ENCODE measurements at places on chromosomes 16 and 17.

- no peak for DNase-seq
These were observed 51.7 kb upstream of the NOL11 start for GRCh38 chr17:67666028-67666427.

- no peak for DNase-seq
These were observed 312.6 kb upstream of the TBX2 start for GRCh38 chr17:61087024-61087423.

- no peak for DNase-seq
These were observed 8.5 kb downstream of the CSF3 start for GRCh38 chr17:40023590-40024292.

GRCh38 chr17:34709158-34709754 is 129.9 kb downstream of the TMEM132E start:
- DNase-seq, result no peak

GRCh38 chr16:73878611-73879010 is 418.0 kb upstream of the PSMD7 start:
- DNase-seq, result no peak

DNA sequence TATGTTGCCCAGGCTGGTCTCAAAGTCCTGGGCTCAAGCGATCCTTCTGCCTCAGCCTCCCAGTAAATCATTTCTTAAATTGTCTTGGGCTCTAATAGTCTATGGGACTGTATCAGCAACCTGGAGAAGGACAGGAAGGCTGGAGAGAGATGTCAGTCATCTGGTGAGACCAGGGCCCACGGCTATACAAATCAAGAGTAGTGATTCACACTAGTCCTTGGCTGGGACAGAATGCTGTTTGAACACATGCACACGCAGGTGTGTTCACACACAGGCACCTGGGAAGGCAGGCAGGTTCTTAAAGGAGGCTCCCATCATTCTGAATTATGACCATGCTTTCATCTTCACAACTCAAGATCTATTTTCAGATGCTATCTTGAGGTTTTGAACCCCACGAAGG is 14.1 kb downstream of the NQO1 start:
- DNase-seq, result no peak

- peak; percentile 45 for DNase-seq
These were observed 76.7 kb downstream of the CHD9 start for GRCh38 chr16:53131363-53132071.

DNA sequence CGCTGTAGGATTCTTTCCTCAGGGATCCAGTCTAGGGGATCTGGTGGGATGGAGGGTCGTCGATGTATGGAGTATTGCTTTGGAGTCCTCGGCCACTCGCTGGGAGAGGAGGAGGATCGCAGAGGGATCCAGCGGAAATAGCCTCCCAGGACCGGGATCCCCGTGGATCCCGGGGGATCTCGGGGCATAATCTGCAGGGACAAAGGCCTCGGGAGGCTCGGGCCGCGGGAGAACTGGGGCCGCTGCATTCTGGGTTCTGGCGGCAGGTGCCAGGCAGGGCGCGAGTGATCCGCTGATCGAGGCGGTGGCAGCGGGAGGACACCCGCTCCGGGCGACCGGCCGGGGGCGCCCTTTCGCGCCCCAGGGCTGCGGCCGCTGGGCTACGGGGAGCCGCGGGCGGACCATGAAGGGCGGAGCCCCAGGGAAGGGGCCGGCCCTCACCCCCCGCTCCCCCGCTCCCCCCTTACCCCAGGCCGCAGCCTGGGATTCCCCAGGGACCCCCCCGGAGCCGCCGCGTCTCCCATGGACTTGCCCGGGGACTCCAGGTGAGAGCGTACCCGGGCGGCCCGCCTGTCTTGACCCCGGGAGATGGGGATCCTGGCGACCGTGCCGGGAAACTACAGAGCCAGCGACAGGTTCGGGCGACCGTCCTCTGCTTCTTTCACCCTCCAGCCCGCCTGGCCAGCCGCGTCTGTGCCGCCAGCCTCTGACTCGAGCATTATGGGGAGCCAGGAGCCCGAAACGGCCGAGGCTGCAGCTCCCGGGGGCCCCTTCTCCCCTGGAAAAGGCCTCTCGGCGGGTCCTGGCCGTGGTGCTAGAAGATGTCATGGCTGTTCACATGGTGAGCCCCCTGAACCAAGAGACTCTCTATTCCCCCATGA is 604 bp downstream of the PRR14 start:
- DNase-seq, result peak; percentile 71

DNA sequence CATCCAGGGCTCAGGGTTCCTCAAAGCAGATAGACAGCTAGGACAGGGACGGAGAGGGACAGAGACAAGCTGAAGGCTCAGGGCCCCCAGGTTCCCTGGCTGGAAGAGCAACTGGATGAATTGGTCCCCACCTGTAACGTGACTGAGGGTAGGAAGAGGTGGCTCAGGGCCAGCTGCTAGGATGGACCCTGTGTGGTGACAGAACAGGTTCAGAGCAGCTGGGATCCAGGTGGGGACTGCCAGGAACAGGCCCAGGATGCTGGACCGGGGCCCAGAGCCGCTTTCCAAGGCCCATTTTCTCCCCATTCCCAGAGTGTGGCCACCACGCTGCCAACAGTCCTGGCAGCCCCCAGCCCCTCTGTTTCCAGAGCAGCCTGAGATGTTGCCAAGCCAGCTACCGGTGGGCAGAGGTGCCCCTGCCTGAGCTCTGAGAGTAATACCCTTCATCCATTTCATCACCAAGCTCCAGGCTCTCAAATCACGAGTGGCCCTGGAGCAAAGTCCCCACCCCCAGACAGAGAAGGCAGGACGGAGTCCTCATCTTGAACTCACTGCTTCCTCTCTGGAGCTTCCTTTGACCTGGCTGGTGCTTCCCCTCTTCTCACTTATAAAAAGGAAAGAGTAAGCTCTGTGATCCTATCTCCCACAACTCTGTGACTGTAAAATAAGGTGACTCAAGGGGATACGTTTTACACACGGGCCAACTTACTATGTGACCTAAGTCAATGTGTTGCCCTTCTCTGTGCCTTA is 79.6 kb downstream of the TMEM132E start:
- DNase-seq, result no peak

GRCh38 chr17:40800381-40800780 is 622 bp upstream of the KRT28 start:
- no peak for DNase-seq

DNA sequence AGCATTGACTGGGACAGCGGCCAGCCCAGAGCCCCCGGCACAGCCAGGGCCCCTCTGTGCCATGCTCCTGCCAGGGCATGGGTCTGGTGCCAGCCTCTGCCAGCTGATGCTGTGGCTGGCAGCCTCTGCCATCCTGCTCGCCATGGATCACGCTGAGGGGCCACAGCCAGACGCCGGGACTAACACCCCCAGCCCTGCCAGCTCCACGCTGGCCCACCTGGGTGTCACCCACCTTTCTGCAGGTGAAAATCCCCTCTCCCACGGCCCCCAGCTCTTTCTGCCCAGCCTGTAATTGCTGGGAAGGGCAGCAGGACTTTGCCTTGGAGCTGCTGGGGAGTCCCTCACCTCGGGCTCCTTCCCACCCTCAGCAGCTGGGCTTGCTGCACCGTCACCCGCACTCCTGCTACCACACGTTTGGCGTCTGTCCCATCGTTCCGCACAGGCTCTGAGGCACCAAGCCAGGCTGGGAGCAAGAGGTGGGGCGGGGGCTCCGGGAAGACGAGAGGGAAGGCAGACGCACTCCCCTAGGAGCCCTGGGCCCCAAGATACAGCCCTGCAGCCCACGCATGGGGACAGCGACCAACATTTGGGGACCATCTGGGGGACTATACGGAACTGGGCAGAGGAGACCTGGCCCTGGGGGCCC is 42.0 kb upstream of the ACSF3 start:
- DNase-seq, result no peak

DNA sequence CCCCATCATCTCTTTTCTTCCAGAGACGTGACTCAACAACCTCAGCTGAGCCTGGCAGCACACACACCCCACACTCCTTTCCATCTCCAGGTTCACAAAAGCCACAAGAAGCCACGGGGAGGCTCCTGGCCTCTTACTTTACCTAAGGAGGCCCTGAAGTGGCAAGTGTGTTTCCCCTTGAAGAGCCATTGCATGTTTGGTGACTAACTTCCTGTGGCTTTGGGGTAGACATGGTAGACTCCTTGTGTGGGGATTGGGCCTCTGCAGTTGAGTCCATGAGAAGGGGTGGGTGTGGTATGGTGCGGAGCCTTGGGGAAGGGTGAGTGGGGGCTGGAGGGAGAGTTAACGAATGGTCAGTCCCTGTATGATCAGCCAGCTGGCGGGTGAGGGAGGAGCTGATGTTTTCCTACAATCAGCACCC is 24.2 kb downstream of the SAP30BP start:
- no peak for DNase-seq

GRCh38 chr17:38674014-38674748 is 576 bp downstream of the EPOP start:
- DNase-seq, result peak; percentile 27

DNA sequence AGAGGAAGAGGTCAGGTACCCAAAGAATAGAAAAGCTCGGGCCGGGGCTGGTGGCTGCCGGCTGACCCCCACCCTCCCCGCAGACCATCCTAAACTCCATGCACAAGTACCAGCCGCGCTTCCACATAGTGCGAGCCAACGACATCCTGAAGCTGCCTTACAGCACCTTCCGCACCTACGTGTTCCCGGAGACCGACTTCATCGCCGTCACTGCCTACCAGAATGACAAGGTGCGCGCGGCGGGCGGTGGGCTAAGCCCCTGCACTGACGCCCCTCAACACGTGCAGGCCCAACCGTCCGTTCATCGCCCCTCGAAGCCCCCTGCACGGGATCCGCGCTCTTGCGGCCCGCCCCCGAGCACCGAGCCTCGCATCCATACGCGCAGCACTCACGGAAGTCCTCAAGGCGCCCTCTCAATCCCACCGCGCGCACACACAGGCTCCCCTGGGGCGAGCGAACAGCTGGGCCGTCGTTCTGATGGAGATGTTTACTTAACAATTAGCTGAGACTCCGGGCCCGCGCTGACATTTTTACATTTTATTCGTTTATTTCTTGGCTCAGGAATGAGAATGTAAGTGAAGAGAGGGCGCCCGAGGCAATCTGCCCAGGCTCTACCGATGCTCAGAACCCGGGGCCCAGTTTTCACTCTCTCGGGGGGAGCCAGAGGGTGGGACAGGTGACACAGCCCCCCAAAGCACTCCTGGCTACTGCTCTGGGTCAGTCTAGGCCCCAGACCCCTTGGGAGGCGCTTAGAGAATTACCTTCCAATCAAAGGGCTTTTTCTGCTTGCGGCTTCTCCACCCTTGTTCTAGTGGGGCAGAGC is 3.5 kb downstream of the TBX2 start:
- no peak for DNase-seq

DNA sequence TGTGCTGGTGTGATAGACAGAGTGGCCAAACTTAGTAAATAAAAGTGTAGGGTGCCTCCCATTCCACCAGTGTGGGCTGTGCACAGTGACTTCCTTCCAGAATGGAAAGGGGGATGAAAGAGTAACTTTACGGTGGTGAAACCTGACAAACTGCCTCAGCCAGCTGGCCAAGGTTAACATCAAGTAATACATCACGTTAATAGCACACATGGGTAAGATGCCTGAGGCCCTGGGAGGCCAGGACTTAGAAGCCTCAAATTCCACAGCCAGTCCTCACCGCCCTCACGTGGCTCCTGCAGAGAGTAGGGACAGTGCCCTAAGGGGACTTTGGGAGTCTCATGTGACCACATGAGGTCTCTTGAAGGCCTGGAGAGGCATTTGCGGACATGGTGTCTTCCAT is 14.1 kb downstream of the RMI2 start:
- DNase-seq, result no peak

DNA sequence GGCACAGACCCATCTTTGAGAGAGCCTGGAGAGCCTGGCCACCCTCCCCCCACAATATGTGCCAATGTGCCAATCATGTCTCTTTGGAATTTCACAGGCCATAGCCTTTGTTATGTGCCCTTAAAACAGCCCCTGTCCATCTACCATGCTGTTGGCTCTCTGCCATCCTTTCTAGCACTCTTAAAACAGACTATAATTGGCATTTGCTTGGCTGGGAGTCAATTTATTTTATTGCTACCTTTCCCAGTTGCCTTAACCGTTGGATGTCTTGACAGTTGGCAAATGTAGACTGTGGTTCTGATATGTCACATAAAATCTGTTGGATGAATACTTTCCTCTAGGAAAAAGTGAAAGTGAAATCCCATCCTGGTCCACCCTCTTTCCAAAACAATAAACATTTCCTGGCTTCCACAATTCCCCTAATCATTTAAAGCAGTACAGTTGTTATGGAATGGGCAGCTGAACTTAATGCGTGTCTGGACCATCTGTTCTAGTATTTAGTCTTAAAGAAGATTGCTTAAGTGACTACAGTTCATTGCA is 394.0 kb downstream of the KCNJ2 start:
- DNase-seq, result no peak

GRCh38 chr16:28931801-28932225 is at the start of gene CD19:
Gene CD19, plus strand, starts transcription at chr16:28931971. Its CDS starts 30 bp downstream, at chr16:28932001.
- no peak for DNase-seq

DNA sequence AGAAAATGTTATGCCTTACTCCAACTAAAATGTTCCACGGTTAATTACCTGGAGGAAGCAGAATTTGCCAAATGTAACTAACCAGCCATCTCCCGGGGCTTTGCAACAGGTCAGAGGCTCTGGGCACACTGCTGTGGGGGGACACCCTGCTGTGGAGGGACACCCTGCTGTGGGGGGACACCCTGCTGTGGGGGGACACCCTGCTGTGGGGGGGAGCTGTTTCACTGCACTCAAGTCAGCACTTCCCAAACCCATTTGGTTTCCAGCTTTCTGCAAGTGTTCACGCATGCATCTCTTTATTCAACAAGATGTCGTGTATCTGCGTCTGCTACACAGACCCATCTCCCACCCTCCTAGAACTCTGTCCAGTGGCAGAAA is 239.5 kb downstream of the C16orf95 start:
- DNase-seq, result no peak

- no peak for DNase-seq
These were observed 12.2 kb upstream of the SLC52A1 start for GRCh38 chr17:5047446-5047845.

- no peak for DNase-seq
These were observed 32.7 kb upstream of the LRRC37A start for GRCh38 chr17:46262271-46262670.

- no peak for DNase-seq
These were observed 23.4 kb upstream of the MGAT5B start for GRCh38 chr17:76844846-76845245.

- DNase-seq, result no peak
These were observed 16.1 kb downstream of the NAA60 start for GRCh38 chr16:3459401-3460090.

DNA sequence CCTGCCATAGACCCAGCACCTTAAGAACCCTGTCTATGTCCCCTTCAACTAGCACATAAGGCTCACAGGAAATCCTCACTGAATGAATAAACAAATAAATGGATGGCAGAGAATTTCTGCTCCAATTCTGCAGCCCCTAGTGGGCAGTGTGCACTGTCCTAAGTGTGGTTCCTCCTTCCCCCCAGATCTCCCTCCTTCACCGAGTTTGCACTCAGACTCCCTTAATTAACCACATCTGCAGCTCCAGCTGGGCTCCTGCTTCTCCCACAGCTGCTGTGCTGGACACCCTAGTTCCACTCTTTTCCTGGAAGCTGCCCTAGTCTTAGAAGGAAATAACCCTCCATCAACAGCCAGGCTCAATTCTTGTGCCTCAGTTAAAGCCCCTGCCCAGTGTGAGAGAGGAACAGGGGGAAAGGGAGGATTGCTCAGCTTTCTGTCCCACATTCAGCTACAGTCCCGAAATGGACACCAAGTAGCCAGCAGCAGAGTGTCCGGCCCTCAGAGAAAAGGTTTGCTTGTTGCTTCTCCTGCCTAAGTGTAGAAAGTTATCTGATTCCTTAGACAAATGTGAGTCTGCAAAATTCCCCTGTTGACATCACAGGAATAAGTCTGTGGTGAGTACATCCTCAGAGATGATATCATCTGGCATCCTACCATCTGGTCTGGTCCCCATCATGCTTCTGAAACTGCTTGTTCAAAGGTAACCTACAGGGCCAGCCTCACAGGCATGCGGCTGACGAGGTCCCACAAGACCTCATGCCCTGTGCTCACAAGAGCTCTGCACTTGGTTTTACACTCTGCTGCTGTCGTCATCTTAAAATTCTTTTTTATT is 12.3 kb downstream of the LRRC3C start:
- DNase-seq, result no peak

All from stimulated activated CD8-positive, alpha-beta memory T cell treated with anti-CD3 and anti-CD28 coated beads, Interleukin-12 subunit alpha, Interleukin-12 subunit beta, amount 100 ng/mL, for 4 hours (primary cell).